ENCODE measurements at places on chromosomes 6 and 20.

- no peak for DNase-seq
Measured at GRCh38 chr20:43155366-43156100, 34.2 kb downstream of the PTPRT start.

- no peak for DNase-seq
Measured at GRCh38 chr6:160238278-160238711, 20.3 kb downstream of the SLC22A2 start.

DNA sequence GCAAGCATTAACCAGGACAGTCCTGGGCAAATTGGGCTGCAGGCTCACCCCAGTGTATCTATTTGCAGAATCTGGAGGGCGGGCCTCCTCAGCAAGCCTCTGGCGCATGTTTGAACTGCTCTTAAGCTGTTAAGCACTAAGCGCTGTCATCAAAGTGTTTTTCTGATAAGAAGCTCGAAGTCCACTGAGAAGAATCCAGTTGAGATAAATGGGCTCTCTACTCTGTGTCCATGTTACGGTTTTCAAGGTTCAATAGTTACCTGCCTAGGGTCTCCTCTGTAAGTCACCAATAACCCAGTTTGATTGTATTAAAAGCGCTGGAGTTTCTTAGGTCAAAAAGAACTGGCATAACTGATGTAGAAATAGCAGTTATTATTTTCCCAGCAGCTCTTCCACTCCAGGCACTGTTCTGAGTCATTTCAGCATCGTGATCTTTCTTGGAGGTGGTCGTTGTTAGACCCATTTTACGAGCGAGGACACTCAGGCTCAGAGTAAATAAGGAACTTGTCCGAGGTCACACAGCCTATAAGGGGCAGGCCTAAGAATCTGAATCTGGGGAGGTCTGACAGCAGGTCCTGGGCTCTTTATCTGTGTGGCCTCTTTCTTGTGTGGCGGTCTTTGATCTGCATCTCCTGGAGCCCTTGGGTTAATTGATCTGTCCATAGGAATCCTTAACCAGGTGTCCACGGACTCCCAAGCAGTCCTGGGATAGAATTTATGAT is 207.4 kb upstream of the ZNF217 start:
- DNase-seq: no peak

- no peak for DNase-seq
Measured at GRCh38 chr6:3960754-3961361, 111.7 kb downstream of the FAM50B start.

DNA sequence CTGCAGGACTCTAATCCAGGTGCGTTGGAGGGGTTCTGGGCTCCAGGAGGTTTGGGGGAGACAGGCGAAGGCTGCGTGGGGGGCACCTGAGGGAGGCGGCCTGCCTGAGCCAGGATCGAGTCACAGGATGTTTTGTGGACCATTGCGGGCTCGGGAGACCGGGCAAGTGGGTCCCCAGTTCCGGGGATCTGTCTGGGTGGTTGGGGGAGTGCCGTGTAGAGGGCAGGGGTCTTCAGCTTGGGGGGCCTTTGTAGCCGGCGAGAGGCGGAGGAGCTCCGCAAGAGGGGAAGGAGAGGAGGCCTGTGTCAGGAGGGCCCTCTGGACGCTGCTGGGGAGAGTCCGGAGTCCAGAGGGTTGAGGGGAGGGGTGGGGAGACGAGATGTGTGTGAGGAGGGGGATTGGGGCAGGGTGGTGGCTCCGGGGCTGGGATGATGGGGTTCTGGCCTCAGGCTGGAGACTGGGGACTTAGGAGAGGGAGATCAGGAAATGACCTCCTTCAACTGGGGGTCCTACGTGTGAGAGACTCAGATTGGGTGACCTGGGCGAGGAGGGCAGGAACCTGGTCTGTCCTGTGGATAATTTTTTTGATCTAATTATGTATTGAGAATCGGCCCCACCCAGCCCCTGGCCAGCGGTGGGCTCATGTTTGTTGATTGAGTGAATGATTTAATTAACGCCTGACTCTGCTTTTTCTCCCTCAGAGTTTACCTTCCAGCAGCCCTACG is 505 bp downstream of the SNAI1 start:
- no peak for DNase-seq

DNA sequence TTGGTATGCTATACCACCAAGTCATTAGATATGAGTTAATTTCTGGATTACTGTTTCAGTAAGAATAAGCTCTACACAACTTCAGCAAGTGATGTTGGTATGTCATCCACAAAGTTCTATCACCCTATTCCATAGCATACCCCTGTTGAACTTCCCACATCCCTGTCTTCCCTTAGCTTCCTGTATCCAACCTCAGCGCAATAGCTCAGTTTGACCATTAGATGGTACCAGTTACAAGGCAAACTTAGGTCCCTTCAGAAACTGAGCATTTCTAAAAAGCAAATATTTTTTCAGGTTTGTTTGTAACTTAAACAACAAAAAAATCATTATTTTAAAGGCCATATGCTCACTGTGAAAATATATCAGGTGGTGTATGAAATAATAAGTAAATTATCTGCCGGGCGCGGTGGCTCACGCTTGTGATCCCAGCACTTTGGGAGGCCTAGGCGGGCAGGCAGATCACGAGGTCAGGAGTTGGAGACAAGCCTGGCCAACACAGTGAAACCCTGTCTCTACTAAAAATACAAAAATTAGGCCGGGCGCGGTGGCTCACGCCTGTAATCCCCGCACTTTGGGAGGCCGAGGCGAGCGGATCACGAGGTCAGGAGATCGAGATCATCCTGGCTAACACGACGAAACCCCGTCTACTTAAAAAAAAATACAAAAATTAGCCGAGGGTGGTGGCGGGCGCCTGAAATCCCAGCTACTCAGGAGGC is 8.8 kb upstream of the MOG start:
- DNase-seq: no peak

DNA sequence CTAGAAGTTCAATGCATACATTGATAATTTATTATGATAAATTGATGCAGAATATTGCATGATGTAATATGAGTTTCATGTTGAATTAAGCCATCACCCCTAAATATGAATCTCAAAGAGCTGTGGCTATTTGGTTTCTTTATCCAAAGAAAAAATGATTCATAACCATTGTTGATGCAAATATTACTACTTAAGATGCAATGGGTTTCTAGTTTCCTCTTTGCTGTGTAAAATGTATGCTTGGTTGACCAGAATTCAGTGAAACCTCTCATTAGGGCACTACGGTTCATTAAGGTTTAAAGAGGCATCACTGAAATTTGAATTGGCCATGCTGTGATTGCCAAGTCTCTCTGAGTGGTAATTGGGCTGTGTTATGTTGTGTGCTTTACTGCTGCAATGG is 492.5 kb upstream of the FLRT3 start:
- DNase-seq: no peak

GRCh38 chr6:21831521-21832291 is 238.2 kb downstream of the SOX4 start:
- peak; percentile 29 for DNase-seq

GRCh38 chr20:8413691-8414090 is 281.6 kb downstream of the PLCB1 start:
- DNase-seq: no peak

DNA sequence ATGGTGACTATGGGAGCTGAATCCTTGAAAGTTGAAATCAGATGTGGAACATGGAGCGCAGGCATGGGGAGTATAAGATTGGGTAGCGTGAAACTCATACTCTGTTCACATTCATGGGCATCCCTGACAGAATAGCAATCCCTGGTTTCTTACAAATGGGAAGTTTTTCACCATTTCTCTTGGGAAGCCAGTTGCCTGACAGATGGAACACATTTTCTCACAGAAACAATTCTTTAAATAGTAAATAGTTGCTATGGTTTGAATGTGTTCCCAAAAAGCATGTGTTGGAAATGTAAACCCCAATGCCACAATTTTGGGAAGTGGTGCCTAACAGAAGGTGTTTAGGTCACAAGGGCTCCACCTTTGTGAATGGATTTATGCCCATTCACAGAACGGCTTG is 262.8 kb upstream of the HS3ST5 start:
- DNase-seq: no peak

DNA sequence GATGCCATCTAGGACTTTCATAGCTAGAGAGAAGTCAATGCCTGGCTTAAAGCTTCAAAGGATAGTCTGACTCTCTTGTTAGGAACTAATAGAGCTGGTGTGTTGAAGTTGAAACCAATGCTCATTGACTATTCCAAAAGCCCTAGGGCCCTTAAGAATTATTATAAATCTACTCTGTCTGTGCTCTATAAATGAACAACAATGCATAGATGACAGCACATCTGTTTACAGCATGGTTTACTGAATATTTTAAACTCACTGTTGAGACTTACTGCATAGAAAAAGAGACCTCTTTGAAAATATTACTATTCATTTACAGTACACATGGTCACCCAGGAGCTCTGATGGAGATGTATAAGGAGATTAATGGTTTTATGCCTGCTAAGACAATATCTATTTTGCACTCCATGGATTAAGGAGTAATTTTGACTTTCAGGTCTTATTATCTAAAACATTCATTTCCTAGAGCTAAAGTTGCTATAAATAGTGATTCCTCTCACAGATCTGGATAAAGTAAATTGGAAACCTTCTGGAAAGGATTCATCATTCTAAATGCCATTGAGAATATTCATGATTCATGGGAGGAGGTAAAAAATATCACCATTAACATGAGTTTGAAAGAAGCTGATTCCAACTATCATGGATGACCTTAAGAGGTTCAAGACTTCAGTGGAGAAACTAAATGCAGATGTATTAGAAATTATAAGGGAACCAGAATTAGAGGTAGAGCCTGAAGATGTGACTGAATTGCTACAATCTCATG is 763.5 kb upstream of the MAP3K7 start:
- DNase-seq: no peak

- DNase-seq: no peak
Measured at GRCh38 chr6:32623693-32624092, 13.5 kb upstream of the HLA-DQA1 start.

DNA sequence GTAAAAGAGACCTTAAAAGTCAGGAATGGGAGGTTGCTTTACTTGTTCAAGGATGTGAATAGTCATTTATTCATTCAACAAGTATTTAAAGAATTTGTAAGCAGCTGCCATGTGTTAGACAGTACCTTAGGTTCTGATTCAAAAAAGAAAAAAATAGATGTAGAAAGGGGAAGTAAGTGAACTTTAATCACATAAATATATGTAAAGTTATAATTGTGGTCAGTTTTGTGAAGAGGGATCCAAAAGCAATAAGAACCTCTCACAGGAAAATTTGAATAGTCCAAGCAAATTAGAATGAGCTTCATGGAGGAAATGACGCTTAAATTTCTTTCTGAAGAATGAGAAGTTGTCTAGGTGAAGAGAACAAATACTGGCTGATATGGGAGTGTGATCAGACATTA is 596.1 kb upstream of the CITED2 start:
- DNase-seq: peak; percentile 35

DNA sequence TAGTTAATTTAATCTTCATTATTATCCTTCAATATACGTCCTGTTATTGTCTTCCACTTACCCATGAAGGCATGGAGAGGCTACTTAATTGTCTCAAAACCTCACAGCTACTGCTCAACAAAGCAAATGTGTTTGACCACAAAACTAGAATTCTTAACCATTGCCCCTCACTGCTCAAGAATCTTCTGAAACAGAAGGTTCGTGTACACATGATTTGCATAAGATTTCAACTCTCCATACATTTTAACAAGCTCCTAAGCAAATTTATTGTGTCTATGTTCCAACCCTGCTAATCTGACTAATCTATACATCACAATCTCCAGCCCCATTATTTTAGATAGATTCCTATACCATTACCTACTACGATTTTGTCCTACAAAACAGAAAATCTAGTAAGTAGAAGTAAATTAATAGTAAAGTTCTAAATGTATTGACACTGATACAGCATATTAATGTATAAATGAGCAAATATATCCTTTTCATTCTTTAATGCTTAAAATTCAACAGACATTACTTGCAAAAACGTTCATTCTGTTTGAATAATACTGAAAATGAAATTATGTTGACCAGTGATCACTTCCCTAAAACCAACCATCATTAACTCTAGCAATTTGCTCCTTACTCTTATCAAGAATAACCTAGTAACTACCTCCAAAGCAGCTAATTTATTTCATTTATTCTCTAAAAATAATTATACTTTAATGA is 89.7 kb upstream of the RNF217 start:
- no peak for DNase-seq

DNA sequence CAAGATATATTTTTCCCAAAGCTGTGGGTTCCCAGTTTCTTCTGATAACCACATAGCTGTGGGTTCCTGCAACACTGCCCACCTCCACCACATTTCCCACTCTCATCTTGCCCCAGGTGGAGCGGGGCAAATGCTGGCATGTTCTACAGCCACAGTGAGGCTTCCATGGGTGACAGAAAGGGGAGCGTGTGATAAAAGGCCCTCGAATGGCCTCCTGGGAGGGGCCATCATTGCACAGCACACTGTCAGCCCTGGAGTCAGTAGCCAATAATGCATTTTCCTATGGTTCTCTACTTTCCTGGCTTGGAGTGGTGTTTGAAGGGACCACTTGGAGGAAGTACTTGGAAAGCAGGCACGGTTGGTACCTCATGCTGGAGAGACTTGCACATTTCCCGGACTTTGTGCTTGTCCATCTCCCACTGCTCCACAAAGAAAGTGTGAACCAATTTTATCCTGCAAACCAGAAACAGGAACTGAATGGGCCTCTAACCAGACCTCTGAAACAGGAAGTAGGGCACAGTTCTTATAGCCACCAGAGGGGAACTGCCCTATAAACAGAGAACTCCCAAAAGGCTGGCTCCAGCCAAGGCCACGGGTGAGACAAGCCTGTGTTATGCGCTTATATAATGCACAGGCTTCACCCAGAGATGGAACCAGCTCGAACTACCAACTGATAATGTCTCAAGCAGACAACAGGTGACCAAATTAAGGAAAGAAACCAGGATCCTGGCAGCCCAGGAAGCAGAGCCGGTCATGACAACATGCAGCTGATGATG is 8.6 kb downstream of the MAP3K5 start:
- no peak for DNase-seq

DNA sequence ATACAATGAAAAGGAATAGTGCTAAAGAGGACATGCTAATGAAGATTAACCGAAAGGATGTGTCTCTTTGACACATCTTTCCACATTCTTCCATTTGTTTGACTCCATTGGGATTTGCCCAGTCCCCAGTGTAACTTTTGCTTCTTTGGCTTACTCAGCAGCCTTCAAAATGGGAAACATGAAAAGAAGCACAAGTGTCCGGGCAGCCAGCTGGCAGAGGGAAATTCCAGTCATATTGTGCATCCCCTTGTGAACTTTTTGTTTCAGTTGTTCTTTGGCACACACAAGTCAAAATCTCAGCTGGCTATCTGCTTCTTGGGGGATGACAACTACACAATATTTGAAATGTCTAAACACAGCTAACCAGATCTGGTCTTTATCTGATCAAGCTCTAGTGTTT is 157.4 kb downstream of the OGFRL1 start:
- no peak for DNase-seq

- DNase-seq: no peak
Measured at GRCh38 chr20:13101706-13102105, 92.9 kb downstream of the SPTLC3 start.

- DNase-seq: no peak
Measured at GRCh38 chr20:62665826-62666735, 23.8 kb downstream of the SLCO4A1 start.

- no peak for DNase-seq
Measured at GRCh38 chr20:45096781-45097180, 4.1 kb downstream of the KCNS1 start.

Measured in GM04503 (cell line).